ENCODE measurements at places on chromosomes 11 and 22. TPM values are rescaled to one million over a fixed set of nuclear protein-coding genes. Genes with fewer than 3 reads are reported as not detected.

GRCh38 chr22:33382436-33382835, 324.3 kb upstream of the SYN3 start:
- no peaks in the 10 kb centered on the region for H3K27me3 ChIP-seq
- H3K36me3 ChIP-seq = no peaks in the 10 kb centered on the region
- no peak overlapping the region for H3K27ac ChIP-seq
- no peak overlapping the region for H3K4me3 ChIP-seq
- no peak for DNase-seq
- no peaks in the 10 kb centered on the region for H3K4me1 ChIP-seq

DNA sequence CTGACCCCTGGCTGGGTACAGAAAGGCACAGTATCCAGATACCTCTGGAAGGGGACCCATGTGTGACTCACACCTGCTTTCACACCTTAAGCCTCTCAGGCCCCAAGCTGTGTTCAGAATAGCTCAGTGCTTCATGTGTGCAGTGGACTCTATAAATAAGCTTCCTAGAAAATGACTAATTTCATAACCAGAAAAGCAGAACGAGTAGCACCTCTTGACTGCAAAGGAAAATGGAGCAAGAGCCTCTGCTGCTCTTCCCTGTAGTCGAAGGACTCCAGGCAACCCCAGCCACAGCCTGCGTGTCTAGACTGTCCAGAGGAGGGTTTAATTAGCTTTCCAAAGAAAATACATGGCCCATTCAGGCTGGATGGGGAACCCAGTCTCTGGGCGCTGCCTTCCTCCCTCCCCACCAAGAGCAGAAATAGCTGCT, 23.1 kb downstream of the PTPN5 start:
- H3K4me3 ChIP-seq = no peak overlapping the region
- H3K4me1 ChIP-seq = peaks cover 7% of the 10 kb centered on the region
- H3K27ac ChIP-seq = no peak overlapping the region
- no peak for DNase-seq
- H3K27me3 ChIP-seq = peaks cover 21% of the 10 kb centered on the region

GRCh38 chr11:13269775-13270174, 7.8 kb upstream of the BMAL1 start:
- peaks cover 14% of the 10 kb centered on the region for H3K4me1 ChIP-seq
- no peak overlapping the region for H3K4me3 ChIP-seq
- DNase-seq = no peak
- no peaks in the 10 kb centered on the region for H3K36me3 ChIP-seq
- H3K27me3 ChIP-seq = no peaks in the 10 kb centered on the region

GRCh38 chr22:47228767-47229166, 466.3 kb downstream of the TBC1D22A start:
- peaks cover 65% of the 10 kb centered on the region for H3K27me3 ChIP-seq
- no peaks in the 10 kb centered on the region for H3K4me1 ChIP-seq
- no peaks in the 10 kb centered on the region for H3K36me3 ChIP-seq
- H3K4me3 ChIP-seq = no peak overlapping the region

RASL10A gene
- not detected for total RNA-seq

DNA sequence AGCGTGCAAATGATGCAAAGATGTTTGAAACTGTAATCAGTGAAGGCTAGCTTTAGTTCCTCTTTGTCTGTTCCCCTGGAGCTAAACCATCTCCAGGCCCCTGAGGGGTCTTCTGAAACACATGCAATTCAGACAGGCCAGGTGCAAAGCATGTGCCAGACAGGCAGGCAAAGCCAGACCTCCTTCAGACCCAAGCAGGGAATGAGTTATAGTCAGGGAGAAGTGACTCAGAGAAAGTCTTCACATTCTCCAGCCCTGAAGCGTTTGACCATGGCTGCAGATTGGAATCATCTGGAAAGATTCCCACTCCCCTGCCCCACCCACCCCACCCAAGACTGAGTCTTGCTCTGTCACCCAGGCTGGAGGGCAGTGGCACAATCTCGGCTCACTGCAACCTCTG, 187.0 kb upstream of the ISX start:
- H3K36me3 ChIP-seq = no peaks in the 10 kb centered on the region
- no peak overlapping the region for H3K27ac ChIP-seq
- H3K4me3 ChIP-seq = no peak overlapping the region
- H3K27me3 ChIP-seq = no peaks in the 10 kb centered on the region
- DNase-seq = no peak

AMPD3 gene
- total RNA-seq = 17.4 TPM
